AG08396 (cell line): ENCODE measurements at places on chromosomes 12 and 14.

DNA sequence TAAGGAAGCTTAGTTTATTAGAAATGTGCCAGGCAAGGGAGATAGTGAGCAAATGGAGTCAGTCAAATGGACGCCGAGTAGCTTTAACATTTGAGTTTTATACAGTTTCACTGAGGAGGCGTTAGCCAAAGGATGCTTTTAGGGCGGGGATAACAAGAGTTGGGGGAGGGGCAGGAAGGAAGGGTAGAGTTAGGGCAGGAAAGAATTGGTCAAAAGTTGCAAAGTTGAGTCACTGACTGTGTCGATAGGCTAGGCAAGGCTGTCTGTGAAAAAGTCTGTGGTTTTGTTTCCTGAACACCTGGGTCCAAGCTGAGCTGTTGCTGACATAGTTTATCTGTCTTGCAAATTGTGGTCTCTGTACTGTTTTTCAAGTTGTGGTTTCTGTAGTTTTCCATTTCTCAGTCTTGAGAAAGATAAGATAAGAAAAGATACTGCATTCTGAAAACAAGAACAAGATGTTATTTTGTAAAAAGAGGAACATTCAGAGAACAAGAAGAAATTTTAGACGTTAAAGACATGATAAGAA lies 62.6 kb upstream of the RESF1 start:
- DNase-seq: no peak

DNA sequence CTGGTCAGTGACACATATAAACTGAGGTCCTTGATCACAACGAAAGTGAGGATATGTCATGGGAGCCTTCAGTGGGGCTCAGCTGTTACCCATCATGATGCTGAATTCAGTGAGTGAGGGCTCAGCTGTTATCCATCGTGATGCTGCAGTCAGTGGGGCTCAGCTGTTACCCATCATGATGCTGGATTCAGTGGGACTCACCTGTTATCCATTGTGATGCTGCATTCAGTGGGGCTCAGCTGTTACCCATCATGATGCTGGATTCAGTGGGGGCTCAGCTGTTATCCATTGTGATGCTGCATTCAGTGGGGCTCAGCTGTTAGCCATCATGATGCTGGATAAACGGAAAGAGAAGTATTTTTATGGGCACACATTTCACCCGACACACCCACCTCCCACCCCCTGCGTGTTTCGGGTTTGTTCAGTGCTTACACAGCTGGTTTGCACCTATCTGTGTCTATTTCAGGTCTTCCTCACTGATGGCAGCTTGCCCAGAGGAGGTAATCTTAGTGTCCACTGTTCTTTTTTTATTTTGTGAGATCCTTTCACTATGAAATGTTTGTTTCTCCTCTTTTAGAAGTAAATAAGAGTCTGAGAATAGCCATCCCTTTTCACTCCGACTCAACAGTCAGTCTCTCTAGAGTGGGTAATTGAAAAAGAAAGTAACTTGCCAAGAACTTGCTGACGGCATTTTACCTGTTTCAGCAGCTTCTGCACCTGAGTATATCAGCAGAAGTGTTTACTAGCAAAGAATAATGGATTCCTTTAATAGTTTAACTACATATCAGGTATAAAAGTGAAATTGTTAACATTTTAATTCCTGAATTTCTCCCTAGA lies 183.0 kb downstream of the ERC1 start:
- DNase-seq: no peak

DNA sequence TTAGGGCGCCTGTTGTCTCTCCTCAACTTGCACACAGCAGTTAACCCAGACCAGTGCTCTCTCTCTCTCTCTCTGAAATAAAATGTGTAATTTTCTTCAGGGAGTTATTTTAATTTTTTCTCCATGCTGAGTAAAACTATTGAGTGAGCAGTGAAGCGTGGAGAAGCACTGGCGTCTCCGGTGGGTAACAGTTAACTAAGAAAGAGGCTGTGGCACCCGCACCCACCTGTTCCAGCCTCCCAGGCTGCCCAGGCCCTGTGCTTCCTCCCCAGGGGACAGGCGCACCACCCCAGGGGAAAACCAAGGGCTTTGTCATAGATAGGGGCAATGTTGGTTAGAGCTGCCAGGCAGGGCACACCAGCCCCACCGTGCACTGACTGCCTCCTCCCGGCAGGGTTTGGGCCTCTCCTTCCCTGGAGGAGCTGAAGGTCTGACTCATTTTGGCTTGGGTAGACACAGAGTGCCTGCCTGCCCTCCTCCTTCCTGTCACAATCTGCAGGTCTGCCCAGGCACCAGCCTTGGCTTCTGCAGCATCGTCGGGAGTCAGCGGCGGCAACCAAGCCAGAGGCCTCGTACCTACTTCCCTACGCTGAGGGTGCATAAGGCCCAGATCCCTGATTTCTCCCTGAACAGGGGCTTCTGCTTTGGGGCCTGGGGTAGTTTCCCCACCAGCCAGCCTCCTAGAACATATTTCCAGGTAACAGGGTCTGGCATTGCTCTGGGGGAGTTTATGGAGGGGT lies 3.9 kb downstream of the HOXC5 start:
- DNase-seq: no peak

GRCh38 chr14:104280902-104281767 lies 142.7 kb downstream of the KIF26A start:
- DNase-seq: no peak

DNA sequence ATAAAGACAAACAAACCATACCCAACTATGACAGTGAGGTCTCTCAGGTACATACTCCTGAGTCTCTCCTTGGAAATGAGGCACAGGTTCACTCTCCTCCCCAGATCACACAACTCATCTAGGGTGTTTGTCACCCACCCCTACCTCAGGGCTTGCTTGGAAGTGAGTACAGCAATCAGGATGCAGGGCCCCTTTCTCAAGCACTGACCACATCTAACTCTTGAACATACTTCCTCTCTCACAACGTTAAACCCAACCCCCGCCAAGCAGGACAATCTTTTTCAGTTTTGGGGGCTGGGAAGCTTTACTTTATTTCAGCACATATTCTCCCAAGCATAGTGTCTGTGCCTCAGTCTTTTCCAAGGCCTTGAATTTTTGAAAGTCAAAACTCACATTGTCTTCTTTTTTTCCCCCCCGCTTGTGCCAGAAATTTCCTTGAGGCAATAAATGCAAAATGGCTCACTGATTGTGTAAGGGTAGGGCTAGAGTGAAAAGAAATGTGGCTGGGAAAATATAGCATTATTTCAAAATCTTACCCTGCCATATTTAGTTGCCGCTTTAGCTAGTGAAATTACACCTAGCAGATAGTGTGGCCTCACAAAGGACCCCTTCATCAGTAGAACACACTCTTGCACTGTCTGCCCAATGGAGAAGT lies 2.4 kb upstream of the GPR65 start:
- DNase-seq: no peak

GRCh38 chr12:7642876-7643309 lies 22.8 kb downstream of the APOBEC1 start:
- no peak for DNase-seq

GRCh38 chr14:30849354-30849753 lies 25.0 kb upstream of the COCH start:
- no peak for DNase-seq

- DNase-seq: no peak
Observed at GRCh38 chr14:76595266-76595665, 166.0 kb upstream of the VASH1 start.

GRCh38 chr12:11877869-11878780 lies 192.6 kb upstream of the BCL2L14 start:
- DNase-seq: peak; percentile 79

- DNase-seq: peak; percentile 72
Observed at GRCh38 chr12:52186118-52186840, 5.5 kb downstream of the KRT80 start.

GRCh38 chr12:71250166-71250565 lies 92.4 kb upstream of the TSPAN8 start:
- no peak for DNase-seq

- DNase-seq: no peak
Observed at GRCh38 chr12:109731231-109731731, 17.7 kb downstream of the FAM222A start.

GRCh38 chr12:121637231-121637914 lies 11.0 kb downstream of the ORAI1 start:
- peak; percentile 12 for DNase-seq

DNA sequence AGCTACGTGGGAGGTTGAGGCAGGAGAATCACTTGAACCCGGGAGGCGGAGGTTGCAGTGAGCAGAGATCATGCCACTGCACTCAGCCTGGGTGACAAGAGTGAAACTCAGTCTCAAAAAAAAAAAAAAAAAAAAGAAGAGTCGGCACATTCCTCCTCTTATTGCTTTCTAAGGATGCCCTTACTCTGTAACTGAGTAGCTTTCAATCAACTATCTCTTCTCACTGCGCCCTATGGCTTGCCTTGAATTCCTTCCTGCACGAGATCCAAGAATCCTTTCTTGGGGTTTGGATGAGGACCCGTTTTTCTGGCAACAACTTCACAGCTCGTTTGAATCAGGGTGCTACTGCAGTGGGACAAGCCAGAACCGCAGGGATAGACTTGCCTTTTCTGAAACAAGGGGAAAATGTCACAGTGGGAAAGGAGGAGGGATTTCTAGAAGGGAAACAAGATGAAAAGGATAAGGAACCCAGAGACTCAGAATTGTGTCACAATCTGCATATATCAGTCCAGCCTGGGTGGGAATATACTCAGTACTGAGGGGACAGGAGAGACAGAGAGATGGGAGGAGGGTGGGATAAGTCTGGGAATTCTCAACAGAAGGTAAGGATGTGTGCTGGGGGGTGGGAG lies 16.1 kb upstream of the RND1 start:
- no peak for DNase-seq

GRCh38 chr14:104869669-104870367 lies 4.8 kb downstream of the CEP170B start:
- DNase-seq: no peak

- DNase-seq: no peak
Observed at GRCh38 chr12:103768467-103769123, 72.4 kb downstream of the NT5DC3 start.

- DNase-seq: no peak
Observed at GRCh38 chr12:40031965-40032364, 73.9 kb downstream of the SLC2A13 start.

DNA sequence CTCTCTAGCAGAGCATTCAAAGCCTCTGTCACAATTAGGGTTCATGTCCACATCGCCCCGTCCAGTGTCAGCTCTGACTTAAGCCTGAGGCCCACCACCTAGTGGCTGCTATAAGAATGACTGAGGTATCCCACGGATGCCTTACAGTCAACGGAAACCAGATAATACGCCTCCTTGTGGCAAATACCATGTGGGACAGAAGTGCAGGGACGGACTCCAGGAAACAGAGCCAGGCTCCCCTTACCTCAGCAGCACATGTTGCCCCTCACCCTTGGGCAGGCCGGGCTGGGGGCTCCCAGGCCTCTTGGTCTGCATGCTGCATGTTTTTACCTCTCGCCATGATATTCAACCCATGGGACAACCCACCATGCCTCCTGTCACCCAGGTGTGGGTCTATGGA lies 86.3 kb downstream of the VWF start:
- DNase-seq: peak; percentile 60

GRCh38 chr12:3802721-3803120 lies 49.8 kb upstream of the CRACR2A start:
- DNase-seq: no peak

- DNase-seq: no peak
Observed at GRCh38 chr14:99062772-99063418, 209.1 kb downstream of the BCL11B start.

DNA sequence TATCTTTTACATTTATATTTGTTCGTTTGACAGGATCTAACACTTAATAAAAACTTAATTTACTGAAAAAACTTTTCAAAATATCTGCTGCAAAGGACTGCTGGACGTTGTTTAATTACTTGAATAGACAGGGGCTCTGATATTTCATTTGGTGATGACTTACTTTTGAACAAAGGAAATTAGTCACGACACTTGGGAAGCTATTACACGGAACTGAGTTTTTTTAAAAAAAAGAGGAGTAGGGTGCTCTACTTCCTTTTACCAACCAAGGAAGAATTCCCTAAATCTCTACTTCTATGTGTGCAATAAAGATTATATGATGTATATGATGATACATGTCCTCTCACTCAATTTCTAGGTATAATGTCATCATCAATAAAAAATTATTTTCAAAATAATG lies 4.7 kb downstream of the FGD6 start:
- DNase-seq: no peak

DNA sequence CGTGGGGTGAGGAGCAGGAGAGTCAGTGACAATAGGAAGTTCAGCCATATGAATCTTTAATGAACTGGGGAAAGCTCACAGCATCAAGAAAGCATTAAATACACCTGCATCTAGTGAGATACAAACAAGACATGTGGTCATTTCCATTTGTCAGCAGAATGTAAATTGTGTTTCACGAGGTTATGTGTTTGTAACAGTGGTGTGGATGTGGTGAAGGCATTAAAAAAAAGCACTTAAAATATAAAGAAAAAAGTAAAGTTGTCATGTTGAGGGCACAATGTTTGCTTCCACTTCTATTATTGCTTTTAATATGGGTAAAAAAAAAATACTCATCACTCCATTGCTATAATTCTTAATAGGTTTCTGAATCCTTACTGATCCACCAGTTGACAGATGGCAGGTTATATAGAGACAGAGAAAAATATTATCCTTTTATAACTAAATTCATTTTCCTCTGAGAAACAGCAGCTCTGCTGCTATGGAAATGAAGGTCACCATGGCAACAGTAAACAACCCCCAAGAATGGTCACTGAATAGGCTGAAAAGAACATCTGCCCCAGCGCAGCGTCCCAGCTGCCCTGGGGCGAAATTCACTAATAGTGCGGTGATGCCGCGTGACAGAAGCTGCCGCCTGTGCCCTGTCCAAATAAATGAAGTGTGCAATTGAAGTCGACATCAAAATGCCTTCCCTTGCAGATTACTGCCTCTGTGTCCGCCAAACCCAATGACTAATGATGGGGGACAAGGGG lies 226.1 kb downstream of the FOXN3 start:
- no peak for DNase-seq

GRCh38 chr12:44314007-44314500 lies 478.2 kb downstream of the TMEM117 start:
- DNase-seq: no peak

GRCh38 chr12:96473394-96474093 lies 15.8 kb upstream of the CFAP54 start:
- DNase-seq: no peak

- no peak for DNase-seq
Observed at GRCh38 chr12:57816855-57817151, 1.7 kb downstream of the AVIL start.

DNA sequence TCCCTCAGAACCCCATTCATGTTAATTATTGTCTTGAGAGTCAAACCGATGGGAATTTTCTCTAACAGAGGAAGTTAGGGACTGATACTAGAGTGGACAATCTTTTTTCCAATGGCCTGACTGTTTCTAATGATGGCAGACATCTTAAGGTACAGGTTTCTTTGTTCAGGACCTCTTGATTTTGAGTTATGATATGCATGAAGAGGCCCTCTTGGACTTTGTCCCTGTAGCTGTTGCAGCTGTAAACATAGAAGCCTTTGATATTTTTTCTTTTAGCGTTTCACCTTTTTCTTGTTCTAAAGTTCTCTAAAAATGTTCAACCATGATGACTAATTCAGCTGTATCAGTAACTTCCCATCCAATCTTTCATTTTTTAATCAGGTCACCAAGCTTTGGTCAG lies 53.0 kb downstream of the LGR5 start:
- DNase-seq: no peak

- DNase-seq: peak; percentile 65
Observed at GRCh38 chr12:23949348-23950209, at the start of gene SOX5. TSS of gene SOX5 (minus strand) at chr12:23949670. CDS start at chr12:23949601, 69 bp downstream.

- no peak for DNase-seq
Observed at GRCh38 chr12:104356231-104357115, 52.9 kb downstream of the EID3 start.
